ENCODE measurements at places on chromosomes 6 and 20.
A peak's percentile ranks its signal among the peaks of the same experiment; 100 is the strongest.

DNA sequence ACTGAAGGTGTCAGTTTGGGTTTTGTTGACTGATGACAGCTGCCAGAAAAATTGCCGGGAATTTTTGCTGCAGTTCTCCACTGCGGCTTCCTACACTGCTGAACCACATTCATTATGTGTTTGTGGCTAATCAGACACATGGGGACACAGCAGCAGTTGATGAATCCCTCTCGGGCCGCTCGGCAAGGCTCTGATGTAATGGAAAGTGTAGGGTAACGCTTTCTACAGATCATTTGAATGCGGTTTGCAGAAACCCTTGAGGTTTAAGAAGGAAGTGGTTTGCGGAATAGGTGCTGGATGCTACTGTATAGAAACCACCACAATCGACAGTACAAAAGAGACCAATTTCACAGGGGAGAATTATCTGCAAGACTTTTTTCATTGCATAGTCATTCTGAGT lies 138.7 kb upstream of the SASH1 start:
- peak; percentile 74 for DNase-seq

GRCh38 chr6:23713211-23713610 lies 412.8 kb upstream of the NRSN1 start:
- no peak for DNase-seq

GRCh38 chr20:42747765-42748411 lies 441.8 kb downstream of the PTPRT start:
- no peak for DNase-seq

DNA sequence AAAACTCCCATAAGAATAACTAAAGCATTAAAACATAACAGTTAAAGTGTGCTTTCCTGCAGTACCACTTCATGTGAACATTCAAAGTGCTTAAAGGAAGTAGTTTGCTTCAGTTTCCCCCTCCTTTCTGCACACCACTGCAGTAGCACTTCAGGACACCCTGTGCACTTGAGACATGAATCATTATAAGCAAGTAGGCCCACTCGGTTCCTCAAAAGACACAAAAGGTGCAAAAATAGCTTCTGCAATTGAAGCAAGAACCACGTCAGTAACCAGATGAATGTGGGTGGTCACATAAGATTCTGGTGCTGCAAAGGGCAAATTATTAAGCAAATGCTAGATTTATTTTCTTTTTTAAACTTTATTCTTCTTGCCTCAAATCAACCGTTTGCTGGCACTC lies 160.6 kb downstream of the HIVEP2 start:
- DNase-seq, result no peak

DNA sequence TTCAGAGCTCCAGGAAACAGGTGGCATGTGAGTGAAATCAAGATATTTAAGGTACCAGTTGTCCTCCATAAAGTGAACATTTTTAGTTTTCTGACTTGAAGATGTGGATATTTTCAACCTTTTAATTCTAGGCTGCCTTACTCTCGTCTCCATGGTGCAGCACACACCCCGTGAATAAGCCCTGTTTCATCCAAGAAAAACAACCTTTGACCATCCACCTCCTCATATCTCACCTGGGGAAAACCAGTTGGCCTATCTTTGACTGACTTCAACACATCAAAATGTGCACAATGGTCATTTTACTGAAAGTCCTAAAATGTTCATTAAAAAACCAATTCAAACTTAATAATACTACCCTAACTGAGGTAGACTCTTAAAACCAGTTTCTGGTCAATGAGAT lies 73.8 kb upstream of the CD2AP start:
- no peak for DNase-seq

GRCh38 chr20:50561379-50562078 lies 51.3 kb downstream of the PTPN1 start:
- peak; percentile 98 for DNase-seq

- no peak for DNase-seq
Observed at GRCh38 chr6:133969285-133969920, 16.4 kb downstream of the TBPL1 start.

GRCh38 chr6:112298021-112298745 lies 43.8 kb upstream of the LAMA4 start:
- DNase-seq, result peak; percentile 97

DNA sequence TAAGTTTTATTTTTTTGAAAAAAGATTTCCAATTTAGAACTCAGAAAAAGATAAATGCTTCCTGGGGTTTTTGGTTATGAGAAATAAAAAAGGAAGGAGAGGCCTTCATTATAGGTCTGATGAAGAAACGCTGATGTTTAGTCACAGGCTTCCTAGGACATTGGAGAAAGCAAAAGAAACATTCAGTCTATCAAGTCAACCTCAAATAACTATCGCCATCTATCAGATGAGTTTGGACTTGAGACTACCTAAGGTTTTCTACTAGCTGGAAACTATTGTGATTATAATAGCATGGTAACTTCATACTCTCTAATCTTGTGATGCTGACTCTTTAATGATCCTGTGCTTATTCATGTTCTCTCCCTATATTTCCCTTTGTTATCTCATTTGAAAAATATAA lies 171.3 kb downstream of the TPBG start:
- no peak for DNase-seq

DNA sequence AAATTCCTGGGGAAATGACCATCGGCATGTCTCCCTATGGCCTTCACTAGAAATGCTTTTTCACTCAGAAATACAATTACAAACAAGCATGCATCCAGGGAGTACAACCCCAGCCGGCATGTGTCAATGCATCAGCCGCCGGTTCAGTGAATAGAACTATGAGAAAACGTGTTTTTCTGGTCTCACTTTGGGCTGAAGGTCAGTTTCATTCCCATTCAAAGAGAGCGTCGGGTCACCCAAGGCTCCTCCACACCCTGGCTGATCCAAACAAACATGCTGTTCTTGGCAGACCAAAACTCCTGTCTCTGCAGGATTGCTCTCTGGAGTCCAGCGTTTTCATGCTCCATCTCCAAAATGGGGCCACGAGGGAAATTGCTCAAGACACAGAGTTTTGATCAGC lies 35.5 kb upstream of the NXT1 start:
- peak; percentile 46 for DNase-seq

DNA sequence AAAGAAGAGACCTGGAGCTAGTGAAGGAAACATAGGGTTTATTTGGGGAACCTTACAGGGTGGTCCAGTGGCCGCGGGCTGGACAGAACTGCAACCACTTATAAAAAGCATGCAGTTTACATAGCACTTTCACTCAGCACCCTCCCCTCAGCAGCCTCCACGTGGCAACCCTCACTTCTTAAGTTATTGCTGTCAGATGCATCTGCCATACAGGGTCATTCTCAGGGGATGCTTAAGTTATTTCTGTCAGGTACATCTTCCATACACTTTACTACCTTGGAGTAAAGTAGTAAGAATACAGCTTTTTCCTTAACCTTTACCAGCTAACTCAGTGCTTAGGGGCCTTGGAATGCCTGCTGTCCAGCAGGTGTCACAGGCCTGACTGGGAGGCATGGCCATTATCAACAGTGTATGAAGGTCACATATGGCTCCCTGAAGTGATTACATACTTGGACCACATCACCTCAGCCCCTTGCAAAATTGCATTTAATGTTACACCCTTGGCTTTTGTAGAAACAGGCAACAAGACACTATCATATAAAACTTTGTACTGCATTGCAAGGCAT lies 2.0 kb upstream of the NOL7 start:
- DNase-seq, result no peak

GRCh38 chr6:15741405-15741804 lies 78.6 kb upstream of the DTNBP1 start:
- DNase-seq, result no peak

- no peak for DNase-seq
Observed at GRCh38 chr20:53920647-53921245, 149.6 kb downstream of the BCAS1 start.

GRCh38 chr6:35419417-35419816 lies 32.7 kb upstream of the FANCE start:
- DNase-seq, result peak; percentile 71

GRCh38 chr6:12950976-12951375 lies 234.4 kb downstream of the PHACTR1 start:
- no peak for DNase-seq

GRCh38 chr6:113495521-113495920 lies 361.6 kb upstream of the MARCKS start:
- DNase-seq, result peak; percentile 77

DNA sequence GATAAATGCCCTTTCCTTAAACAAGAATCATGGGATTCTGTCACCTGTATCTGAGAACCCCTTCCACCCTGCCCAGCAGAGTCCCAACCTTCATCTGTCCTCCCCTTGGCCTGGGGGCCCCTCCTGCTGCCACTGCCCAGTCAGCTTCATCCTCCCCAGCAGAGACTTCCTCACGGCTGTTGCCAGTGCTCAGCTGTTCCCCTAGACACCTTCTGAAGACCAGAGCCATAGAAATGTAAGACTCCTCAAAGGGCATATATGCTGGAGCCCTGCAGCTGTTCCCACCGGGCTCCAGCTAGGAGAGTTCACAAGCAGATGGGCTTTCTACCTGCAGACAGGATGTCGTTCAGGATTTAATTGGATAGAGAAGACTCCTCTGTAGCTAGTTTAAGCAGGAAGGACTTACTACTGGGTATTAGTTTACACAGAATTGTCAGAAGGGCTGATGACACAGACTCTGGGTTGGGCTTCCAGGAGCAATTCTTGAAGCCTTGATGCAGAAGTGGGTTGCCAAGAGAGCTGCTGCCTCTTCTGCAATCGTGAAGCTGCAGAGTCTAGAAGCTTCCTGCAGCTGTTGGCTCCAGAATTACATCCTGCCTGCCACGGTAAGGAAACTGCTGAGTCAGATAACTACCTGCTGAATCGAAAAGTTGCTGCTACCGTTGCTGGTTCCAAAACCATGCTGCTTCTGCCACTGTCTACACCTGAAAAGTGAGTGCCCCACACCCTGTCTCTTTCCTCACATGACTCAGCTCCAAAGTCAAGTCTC lies 57.1 kb upstream of the MLN start:
- DNase-seq, result no peak

- peak; percentile 85 for DNase-seq
Observed at GRCh38 chr6:42200035-42200434, 5.3 kb upstream of the GUCA1B start.

DNA sequence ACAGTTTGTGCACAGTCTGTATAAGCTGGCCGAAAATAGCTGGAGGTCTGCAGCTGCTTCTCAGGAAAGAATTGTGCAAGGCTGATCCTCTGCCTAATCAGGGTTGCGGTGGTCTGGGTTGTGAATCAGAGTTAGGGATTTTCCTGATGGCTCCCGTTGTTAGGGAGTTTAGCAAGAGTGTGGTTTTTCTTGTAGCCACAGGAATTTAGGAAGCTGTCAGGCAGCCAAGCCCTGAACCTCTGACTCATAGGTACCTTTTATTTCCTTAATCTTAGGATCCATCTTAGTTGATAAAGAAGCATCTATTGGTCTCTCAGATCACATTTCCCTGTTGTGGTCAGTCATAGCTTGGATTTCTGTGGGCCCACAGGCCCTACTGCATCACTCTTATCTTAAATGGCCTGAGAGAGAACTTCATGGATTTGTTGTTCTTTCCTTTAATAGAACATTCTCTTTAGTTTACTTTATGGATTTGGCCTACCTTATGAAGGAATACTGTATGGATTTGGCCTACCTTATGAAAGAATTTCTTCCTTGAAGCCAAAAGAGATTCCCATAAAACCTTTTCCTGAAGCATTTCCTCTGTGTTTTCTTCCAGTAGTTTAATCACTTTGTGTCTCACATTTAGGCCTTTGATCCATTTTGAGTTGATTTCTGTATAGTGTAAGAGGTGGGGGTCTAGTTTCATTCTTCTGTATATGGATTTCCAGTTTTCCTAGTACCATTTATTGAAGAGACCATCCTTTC lies 10.3 kb downstream of the KIF25 start:
- peak; percentile 99 for DNase-seq

DNA sequence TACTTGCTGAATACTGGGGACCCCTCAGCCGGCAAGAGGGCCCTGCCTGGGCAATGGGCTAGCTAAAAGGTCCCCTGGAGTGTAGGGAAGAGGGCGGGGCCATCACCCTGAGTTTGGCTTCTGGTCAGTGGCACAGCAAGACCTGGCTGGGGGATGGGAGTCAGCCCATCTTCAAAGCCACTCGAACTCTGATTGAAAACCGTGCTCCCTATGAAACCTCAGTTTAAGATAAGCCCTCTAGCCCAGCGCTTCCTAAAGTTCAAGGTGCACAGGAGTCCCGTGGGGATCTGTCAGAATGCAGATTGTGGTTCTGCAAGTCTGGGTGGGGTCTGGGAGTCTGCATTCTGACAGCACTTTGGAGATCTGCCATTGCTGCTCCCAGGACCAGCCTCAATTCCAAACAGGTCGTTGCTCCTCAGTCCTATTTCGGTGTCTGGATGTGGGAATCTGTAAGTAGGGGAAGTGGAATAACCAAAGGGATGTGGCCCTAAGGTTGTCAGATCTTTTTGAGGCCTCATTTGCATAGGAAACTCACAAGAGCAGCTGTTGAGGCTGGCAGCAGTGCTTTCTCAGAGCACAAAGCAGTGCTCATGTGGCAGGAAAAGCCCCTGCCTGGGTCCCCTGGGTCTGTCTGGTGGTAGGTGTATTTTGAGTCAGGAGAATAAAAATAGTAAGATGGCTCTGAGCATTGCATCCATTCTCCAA lies 85.3 kb upstream of the SCP2D1 start:
- DNase-seq, result no peak

- DNase-seq, result no peak
Observed at GRCh38 chr20:43590036-43590391, 723 bp upstream of the IFT52 start.

- no peak for DNase-seq
Observed at GRCh38 chr6:160513836-160514235, 150.2 kb downstream of the LPA start.

Measured in astrocyte of the spinal cord (primary cell).